ENCODE measurements at places on chromosomes 7 and 10.

DNA sequence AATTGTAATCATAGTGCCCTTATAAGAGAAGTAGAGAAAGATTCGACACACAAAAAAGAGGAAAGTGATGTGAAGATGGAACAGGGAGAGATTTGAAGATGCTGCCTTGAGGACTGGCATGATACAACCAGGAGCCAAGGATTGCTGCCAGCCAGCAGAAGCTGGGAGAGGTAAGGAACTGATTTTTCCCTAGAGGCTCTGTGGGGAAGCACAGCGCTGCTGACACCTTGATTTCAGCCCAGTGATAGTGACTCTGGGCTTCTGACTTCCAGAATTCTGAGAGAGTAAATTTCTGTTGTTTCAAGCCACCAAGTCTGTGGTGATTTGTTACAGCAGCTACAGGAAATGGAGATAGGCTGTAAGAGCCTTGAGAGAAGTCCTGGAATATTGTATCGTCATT, 98.2 kb downstream of the RAB11FIP2 start:
- no peak for DNase-seq

- DNase-seq, result peak; percentile 87
These were observed 41.5 kb upstream of the ZNF32 start for GRCh38 chr10:43689955-43690771.

GRCh38 chr7:19932549-19933249, 159.3 kb upstream of the TMEM196 start:
- DNase-seq, result peak; percentile 66

- DNase-seq, result no peak
These were observed 54.2 kb downstream of the EMX2 start for GRCh38 chr10:117596706-117597105.

- no peak for DNase-seq
These were observed 90.8 kb downstream of the DPY19L1 start for GRCh38 chr7:34946486-34946885.

DNA sequence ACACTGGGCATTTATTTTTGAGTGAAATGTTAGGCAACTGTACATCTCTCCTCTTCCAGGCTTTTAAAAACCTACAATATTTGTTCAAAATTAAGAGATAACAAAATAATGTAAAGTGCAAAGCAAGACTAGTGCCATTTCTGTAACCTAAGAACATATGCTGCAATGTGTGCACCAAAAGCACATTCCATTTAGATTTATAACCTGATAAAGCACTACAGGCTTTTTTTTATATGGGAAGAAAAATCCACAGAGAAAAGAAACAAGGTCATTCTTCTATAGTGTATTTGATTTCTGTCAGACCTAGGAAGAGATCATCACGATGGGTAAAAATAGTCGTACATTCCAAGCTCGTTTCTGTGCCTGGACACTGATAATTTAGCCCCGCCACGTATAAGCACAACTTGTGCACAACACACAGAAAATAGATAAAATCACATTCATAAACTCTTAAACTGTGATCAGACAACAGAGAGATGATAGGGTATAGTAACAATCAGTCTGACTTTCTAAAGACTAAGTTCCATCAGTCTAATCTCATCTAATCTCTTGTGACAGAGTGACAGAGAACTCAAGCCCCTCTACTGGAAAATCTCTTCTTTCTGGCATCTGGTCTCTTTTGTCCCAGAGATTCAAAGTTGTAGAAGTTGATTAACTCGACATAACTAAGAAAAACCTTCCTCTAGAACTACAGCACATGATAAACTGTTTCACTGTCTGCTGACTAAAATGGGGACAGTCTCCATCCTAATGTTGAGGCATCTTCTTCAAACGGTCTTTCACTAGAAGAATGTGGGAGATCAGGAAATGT, 6.7 kb downstream of the LAMB1 start:
- DNase-seq, result no peak

- DNase-seq, result no peak
These were observed 216.3 kb downstream of the CHCHD3 start for GRCh38 chr7:132865366-132866143.
